Activated T-cell treated with anti-CD3 and anti-CD28 coated beads, Interleukin-2, amount 50 U/mL, for 1 hour (primary cell): ENCODE measurements at places on chromosomes 7 and 10.

DNA sequence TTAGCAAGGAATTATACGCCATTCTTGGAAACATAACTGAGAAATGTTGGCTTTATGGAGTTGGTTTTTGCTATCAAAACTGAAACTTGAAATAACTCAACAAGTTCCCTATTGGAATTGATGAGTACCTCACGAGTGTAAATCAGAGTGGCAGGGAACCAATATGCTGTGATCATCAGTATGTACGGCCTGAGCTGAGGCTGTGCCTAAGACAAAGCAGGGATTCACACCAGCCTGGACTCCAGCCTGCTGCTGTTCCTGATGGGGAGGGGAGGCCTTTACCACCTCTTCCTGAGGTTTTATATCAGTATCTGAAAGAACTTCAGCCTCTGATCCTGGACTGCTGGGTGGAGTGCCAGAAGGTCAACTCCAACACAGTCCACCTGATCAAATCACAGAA, 52.7 kb downstream of the CRTAC1 start:
- no peak for DNase-seq

DNA sequence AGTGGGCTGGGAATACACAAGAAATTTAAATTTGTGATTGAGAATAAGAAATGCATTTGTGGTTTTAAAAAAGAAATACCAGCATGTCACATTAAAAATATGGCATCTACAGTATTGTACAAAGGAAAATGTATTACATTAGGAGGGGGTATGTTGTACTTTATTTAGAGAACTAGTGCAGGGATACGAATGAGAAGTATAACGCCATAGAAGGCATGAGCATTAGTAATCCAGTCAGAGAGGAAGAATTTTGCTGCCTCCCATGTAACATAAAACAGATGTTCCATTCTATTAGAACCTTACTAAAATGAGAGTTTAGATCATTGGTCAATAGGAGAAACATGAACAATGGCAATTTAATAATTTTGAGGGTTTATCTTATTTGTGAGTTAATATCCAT, 182.2 kb downstream of the ADK start:
- DNase-seq: no peak

DNA sequence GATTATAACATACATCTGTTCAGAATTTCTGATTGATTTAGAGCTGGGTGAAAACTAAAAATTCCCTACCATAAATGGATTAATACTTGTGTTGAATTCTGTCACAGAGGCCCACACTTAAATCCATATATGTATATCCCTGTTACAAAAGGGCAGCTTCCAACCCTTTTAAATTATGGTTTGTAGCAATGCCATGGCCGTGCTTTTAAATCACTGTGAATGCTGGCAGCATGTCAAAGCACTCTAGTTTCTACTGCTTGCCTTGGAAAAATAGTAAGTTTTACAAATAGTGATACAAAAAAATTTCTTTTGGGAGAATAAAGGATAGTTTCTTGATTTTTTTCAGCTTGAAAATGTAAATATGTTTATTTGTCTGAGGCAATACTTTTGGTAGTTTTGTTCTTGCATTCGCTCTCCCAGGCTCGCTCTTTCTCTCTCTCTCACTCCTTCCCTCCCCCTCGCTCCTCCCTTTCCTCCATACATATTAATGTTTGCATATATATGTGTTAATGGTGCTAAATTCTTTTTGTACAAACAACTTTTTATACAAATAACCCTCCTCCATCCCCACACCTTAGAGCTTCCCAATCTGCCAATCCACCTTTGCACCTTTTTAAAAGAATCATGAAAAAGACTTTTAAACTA, 29.8 kb downstream of the TES start:
- no peak for DNase-seq

DNA sequence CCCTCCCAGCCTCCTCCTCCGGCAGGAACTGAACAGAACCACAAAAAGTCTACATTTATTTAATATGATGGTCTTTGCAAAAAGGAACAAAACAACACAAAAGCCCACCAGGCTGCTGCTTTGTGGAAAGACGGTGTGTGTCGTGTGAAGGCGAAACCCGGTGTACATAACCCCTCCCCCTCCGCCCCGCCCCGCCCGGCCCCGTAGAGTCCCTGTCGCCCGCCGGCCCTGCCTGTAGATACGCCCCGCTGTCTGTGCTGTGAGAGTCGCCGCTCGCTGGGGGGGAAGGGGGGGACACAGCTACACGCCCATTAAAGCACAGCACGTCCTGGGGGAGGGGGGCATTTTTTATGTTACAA, 83.3 kb downstream of the PAX2 start:
- no peak for DNase-seq

DNA sequence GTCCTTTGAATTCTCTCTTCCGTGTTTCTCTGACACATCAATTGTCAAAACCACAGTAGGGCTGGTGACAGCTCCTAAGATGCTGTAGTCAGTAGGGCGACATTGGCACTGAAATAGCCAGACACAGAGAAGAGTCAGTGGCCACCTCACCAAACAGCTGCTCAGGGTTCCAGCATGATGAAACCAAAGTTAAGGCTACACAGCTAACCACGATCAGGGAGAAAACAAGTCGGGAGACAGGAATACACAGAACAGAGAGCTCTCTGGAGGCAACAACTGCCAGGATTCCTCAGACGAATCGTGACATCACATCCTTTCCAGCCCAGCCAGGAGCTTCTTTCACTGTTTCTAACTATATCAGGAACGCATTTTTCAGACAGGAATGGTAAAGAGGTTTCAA, 922.2 kb downstream of the SORCS1 start:
- DNase-seq: no peak

GRCh38 chr7:134220236-134220635, 93.1 kb downstream of the LRGUK start:
- DNase-seq: no peak

- no peak for DNase-seq
These were observed 11.3 kb downstream of the ADAMTS14 start for GRCh38 chr10:70683601-70683934.
